Forelimb muscle (tissue), 1 donor: ENCODE measurements at places on chromosomes 11 and 22. TPM values are rescaled to one million over a fixed set of nuclear protein-coding genes. Genes with fewer than 3 reads are reported as not detected.

TRIM6 gene
- polyA plus RNA-seq, result 1.4 TPM

TRIM22 gene
- polyA plus RNA-seq, result 8.1 TPM

NNMT gene
- polyA plus RNA-seq, result 58.6 TPM

SDHAF2 gene
- 27.8 TPM for polyA plus RNA-seq

DKK3 gene
- polyA plus RNA-seq, result 57.3 TPM

GLYATL2 gene
- polyA plus RNA-seq, result 1.3 TPM

GRM5 gene
- not detected for polyA plus RNA-seq

TIGD3 gene
- 0.34 TPM for polyA plus RNA-seq

FIBIN gene
- polyA plus RNA-seq, result 37.7 TPM

OR5B21 gene
- polyA plus RNA-seq, result not detected

SPTBN2 gene
- polyA plus RNA-seq, result 15.9 TPM

FGF3 gene
- not detected for polyA plus RNA-seq

TRPM5 gene
- polyA plus RNA-seq, result 0.04 TPM

BBS1 gene
- 17.8 TPM for polyA plus RNA-seq

DEFB131B gene
- polyA plus RNA-seq, result not detected

TSPAN32 gene
- polyA plus RNA-seq, result 3.0 TPM

CECR2 gene
- polyA plus RNA-seq, result 23.2 TPM

MYOD1 gene
- 71.6 TPM for polyA plus RNA-seq

HPX gene
- 2.5 TPM for polyA plus RNA-seq

FOLR1 gene
- polyA plus RNA-seq, result 4.1 TPM

TSPAN18 gene
- 37.2 TPM for polyA plus RNA-seq

UPK3A gene
- not detected for polyA plus RNA-seq

SLC35E4 gene
- 3.5 TPM for polyA plus RNA-seq

STARD10 gene
- 49.5 TPM for polyA plus RNA-seq

RIMBP3C gene
- polyA plus RNA-seq, result 0.35 TPM

VPS26B gene
- polyA plus RNA-seq, result 30.4 TPM

SCO2 gene
- 1.6 TPM for polyA plus RNA-seq
